ENCODE measurements at places on chromosomes 2 and 18.

GRCh38 chr2:221085341-221085900, 486.7 kb downstream of the EPHA4 start:
- DNase-seq, result no peak

- no peak for DNase-seq
These were observed 47.2 kb downstream of the HIBCH start for GRCh38 chr2:190272457-190272842.

- no peak for DNase-seq
These were observed 1188.2 kb upstream of the FAM98A start for GRCh38 chr2:34787341-34787740.

DNA sequence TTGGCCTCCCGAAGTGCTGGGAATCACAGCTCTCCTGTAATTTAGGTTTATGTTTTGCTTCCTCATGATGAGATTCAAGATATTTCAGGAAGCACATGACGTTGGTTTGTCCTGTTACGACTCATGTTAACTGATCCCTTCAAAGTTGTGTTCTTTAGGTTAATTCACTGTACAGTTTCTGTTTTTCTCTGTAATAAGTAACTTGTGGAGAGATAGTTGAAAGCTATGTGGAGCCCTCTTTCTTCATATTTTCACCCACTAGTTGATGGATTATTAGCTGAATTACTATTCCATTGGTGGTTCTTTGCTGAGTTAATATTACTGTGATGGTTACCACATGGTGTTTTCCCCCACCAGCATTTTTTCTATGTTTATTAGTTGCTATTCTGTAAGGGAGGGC, 18.3 kb upstream of the CHCHD5 start:
- no peak for DNase-seq

GRCh38 chr2:235733761-235734160, 239.9 kb downstream of the AGAP1 start:
- DNase-seq, result no peak

GRCh38 chr2:64735504-64735903, 81.8 kb upstream of the SERTAD2 start:
- DNase-seq, result no peak

GRCh38 chr2:187546762-187547333, 7.4 kb downstream of the TFPI start:
- DNase-seq, result no peak

DNA sequence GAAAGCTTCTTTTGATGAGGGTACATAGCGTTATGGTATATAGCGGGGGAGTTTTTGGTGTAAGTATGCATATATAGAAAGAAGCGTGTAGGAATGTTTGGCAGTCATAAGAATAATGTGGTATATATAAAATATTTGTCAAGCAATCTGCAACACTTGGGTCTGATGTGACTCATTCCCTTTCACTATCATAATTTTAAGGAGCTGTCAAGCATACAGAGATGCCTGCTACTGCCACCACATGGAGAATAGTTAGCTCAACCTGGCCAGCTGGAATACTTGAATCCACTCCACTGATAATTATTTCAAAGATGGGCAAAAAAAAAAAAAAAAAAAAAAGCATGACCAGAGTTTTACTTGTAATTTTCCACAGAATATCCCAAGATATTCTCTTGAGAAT, 559.8 kb upstream of the REG3G start:
- no peak for DNase-seq

DNA sequence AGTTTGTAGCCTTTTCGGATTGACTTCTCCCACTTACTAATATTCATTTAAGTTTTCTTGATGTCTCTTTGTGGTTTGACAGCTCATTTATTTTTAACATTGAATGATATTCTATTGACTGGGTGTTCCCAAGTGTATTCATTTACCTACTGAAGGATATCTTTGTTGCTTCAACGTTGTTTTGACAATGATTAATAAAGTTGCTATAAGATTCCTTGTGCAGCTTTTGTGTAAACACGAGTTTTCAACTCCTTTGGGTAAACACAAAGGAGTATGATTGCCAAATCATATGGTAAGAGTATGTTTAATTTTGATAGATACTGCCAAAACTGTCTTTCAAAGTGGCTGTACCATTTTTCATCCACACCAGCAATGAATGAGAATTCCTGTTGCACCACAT, 1200.9 kb downstream of the DSC3 start:
- DNase-seq, result no peak

All from stimulated activated CD4-positive, alpha-beta T cell treated with anti-CD3 and anti-CD28 coated beads, Interleukin-2, amount 100 ng/mL, for 4 hours (primary cell).